Inflammatory macrophage treated with lipopolysaccharide for 1 hour (primary cell): ENCODE measurements at places on chromosomes 11 and 22.
A peak's percentile ranks its signal among the peaks of the same experiment; 100 is the strongest.

DNA sequence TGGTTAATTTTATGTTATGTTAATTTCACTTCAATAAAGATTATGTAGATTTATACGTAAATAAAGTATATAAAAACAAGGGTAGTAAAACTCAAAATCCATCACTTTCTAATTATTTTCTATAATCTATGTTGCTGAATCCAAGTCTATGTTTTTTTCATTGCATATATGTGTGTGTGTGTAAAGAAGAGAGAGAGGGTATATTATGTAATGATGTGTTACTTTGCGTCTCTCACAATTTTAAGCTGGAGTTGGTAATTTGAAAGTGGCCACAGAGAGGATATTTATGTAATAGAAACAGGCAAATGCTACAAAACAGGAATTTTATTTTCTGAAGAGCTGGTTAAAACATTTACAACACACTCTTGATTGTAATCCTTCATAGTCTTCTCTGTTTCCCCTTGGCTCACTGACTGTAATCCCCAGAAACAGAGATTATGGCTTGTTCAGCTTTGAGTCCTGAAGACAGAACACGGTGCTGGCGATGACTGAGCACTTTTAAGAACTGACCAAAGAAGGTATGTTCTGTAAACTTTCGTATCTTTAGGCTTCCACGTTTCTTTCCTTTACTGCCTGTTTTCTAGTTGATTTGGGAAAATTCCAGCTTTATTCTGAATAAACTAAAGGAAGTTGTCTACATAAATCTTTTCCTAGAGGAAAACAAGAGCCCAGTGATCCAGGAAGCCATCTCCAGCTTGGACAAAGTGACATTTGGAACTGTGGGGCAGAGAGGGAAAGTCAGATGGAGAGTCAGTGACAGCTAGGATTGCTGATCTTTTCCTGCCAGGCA lies 43.6 kb downstream of the OR2AG2 start:
- no peak for DNase-seq

DNA sequence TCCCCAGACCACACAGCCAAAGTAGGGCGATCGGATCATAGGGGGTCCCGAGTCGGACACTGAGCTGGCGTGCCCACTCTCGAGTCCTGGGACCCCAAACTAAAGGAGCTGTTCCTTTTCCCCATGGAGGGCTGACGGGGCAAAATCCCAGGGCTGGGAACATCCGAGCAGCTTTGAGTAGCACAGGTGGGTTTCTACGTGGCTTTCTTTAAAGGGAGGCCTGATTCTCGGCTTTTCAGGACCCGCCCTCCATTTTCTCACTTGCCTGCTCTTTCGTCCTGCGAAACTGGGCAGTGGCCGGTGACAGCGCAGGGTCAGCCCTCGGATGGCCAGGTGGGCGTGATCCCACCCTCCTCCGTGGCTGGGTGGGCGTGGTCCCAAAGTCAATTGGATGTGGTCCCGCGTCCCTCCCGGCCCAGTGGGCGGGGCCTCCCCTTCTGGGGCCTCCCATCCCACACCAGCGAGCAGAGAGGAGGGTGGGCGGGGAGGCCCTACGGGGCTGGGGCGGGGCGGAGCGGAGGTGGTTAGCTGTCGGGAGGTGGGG lies 17.5 kb upstream of the TXNRD2 start:
- DNase-seq = peak; percentile 43

DNA sequence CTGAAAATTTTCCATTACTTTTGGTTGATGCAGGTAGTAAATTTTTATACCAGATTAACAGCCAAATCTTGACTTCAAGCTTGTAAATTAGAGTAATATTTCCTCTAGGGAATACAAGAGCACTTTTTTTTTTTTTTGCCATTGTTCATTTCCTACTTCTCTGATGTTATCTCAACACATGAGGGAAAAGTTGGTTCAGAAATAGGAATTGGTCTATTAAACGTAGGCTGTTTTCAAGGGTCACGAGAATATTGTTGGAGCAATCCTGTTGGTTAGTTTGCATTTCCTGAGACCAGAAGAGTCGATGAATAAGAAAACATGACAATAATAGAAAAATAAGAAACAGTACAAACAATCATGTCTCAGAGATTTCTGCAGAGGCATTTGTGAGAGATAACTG lies 453.9 kb upstream of the CCDC179 start:
- no peak for DNase-seq

- DNase-seq = no peak
Observed at GRCh38 chr11:9717040-9717357, 53.1 kb downstream of the SWAP70 start.

DNA sequence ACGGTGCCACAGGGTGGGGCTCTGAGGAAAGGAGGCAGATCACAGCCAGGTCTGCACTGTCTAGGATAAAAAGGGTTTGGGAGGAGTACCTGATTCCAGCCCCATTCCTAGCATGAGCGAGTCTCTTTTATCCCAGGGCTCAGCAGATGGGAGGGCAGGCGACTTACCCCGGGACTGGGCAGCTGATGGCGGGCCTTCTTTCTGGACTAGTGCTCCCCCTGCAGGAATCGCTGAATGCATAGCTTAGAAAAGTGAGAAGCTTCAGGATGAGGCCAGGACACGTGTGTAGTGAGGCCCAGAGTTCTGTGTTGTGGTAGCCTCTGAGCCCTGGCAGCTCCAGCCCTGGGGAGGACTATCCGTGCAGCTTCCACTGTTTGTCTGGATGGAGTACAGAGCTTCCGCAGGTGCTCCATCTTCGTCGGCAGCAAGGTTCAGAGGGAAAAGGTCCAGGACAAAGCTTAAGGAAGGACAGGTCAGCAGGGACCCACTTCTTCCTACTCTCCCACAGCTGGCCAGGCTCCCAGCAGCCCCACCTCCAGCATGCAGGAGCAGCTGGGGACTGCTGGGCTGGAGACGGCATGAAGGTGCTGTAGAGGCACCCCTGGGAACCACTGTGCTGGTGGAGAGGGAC lies 30.4 kb downstream of the COMMD9 start:
- peak; percentile 65 for DNase-seq

- peak; percentile 24 for DNase-seq
Observed at GRCh38 chr22:37848587-37849088, 581 bp upstream of the EIF3L start.

GRCh38 chr11:96084610-96085318 lies 160.9 kb upstream of the MTMR2 start:
- DNase-seq = no peak

DNA sequence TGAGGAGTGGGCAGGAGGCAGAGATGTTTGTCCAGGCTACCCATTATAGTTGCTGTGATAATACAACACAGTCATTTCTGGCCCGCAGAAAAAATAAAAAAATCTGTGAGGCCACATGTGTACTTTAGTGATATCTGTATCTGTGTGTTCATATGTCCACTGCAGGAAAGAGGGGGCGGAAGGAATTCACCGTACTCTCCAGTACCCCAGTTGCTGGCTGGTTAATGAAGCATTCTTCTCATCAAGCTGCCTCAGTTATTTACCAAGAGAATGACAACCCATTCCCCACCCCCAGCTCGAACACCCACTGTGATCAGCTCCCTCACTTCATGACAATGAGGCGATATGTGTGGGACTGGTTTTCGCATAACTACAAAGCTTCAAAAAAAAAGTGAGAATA lies 309.3 kb downstream of the SOX6 start:
- DNase-seq = no peak

- no peak for DNase-seq
Observed at GRCh38 chr11:47186076-47186699, at the start of gene PACSIN3. TSS of gene PACSIN3 (minus strand) at chr11:47186434. CDS start at chr11:47182727, 3,707 bp downstream.

DNA sequence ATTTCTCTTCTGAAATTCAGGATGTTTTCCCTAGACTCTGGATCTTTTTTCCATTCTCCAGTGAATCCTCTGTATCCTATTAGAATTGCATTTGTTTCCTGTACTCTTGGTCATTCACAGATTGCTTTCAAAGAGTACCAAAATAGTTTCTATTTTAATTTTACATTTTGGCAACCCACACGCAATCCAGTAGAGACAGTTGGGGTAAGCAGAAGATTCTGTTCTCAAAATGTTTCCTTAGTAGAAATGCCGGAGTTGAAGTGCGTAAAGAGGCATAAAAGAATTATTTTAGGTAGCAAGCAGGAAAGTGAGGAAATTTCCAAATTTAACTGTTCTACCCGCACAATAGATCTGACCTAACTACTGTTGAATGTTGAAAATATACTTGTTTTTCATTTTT lies 842.4 kb downstream of the LUZP2 start:
- no peak for DNase-seq

- DNase-seq = peak; percentile 30
Observed at GRCh38 chr11:3153291-3153861, 11.7 kb downstream of the OSBPL5 start.

DNA sequence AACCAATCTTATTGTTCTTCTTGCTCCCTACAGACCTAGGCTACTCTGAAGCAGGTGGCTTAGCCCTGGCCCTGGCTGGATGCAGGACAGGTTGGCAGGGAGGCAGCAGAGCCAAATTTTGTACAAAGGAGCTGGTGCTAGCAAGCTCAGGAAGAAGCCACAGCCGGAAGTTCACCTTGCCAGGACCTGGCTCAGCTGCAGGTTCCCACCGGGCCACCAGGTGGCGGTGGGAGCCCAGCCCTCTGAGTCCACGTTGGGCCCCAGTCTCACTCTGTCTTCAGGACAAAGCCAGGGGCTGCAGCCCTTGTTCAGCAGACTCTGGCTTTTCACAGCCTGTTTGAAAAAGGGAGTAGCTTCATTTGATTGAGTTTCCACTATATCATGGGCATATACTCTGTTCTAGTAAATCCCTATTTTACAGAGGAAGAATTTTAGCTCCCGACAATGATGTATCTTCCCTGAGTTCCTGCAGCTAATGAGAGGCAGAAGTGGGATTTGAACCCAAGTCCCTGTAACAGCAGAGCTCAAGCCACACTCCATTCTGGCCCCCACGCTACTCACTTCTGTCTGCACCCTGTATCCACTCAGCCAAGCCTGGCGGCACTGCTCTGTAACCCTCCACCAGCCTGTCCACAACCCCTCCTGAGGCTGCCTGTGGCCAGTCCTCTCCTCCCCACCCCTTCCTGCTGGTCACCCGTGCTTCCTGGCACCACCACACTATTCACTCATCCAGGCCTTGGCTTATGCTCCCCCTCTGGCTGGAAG lies 3.3 kb downstream of the TKFC start:
- peak; percentile 80 for DNase-seq

- DNase-seq = no peak
Observed at GRCh38 chr11:124874571-124875255, 9.5 kb downstream of the ROBO3 start.

DNA sequence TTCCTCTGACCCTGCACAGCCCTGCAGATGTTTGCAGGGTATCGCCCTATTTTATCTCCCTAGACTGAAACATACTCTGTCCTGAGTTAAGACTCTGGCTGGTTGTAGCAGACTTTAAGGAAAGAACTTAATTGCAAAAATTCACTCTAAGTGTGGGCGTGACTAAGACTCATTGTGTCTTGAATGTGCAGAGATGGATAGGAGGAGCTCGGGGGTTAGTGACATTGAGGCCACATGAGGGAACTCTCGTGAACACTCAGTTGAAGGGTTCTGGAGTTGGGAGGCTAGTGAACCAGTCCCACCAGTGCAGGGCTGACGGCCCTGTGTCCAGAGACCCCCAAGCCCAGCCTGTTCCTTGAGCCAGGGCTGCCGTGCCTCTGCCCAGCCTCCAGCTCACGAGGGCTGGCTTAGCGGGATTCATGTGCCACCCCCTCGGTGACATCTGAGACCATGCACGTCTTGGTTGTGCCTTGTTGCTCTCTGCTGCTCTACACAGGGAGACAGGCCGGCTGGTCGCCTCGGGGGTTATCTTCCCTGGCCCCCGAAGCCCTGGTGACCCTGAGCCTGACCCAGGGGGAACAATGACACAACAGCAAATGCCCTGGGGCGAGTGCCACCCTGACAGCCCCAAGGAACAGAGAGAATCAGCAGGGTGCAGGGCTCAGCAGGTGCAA lies 11.4 kb upstream of the TBX1 start:
- no peak for DNase-seq

DNA sequence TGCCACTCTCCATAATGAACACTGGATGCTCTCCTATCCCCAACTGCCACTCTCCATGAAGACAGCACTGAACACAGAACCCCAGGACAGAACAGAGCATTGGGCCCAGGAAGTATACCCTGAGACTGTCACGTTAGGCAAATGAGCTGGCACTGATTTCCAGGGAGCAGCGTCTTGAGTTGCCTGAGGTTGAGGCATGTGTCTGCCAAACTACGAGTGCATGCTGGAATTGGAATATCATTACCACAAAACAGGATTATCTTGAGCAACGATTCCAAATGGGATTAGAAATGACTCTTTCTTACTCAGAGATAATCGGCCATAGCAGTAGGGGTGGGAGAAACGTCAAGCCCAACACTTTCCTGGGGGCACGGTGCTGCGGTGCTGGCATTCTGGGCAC lies 39.9 kb downstream of the CLPB start:
- DNase-seq = no peak

DNA sequence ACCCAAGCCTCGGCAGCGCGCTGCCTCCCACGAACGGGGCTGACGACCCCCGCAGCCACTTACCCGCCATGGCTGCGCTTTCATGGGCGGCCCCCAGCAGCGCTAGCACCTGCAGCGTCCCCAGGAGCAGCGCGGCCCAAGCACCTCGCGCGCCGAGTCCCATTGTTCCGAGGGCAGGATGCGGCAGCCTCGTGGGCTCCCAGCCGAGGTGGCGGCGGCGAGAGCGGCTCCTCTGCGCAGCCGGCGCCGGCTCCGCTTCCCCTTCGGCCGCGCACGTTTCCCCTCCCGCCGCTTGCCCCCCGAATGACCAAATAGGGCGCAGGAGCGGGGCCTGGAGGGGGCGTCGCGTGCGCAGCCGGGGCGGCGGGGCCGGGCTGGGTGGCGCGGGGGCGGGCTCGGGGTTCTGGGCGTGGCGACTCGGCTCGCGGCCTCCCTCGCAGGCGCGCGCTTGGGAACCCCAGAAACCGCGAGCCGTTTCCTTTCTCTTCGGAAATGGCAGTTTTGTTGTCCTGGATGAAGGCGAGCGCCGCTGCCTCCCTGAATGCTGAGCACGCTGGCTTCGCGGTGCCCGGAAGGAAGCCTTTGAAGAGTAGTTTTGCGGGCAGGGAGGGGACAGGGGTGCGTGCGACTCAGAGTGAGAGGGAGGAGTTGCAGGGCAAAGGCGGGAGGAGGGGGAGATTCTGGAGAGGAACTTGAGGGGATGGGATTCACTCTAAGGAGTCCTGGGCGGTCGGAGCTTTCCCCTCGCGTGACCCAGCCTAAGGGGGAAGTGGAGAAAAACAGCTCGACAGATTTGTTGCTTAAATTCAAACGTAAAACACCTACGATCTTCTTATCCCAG lies at the start of gene TMEM123:
Gene TMEM123, minus strand, starts transcription at position 305 of the 841 bp plus-strand sequence. Its CDS starts 142 bp downstream, at position 163.
- peak; percentile 83 for DNase-seq

GRCh38 chr22:45528046-45528445 lies 25.4 kb downstream of the FBLN1 start:
- DNase-seq = no peak

GRCh38 chr11:61978703-61979661 lies 11.5 kb upstream of the FTH1 start:
- no peak for DNase-seq

- DNase-seq = peak; percentile 82
Observed at GRCh38 chr11:67463680-67464410, 5.2 kb downstream of the TMEM134 start.

DNA sequence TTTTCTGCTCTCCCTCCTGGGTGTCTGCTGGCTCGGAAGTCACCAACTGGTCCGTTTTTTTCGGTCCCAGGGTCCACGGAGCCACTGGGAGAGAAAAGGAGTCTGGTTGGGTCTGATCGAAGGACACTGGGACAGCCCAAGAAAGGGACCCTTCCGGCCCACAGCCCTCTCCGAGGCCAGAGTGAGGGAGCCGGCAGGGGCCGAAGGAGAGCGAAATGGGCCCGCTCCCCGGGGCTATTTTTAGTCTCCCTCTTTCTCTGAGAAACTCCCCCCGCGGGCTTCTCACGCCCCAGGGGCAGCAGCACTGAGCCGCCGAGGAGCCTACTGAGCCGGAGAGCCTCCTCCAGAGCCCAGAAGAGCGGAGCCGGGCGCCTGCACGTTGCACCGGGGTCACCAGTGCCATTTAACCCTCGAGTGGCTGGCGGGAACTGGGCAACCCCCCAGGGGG lies 1.9 kb downstream of the ESAM start:
- DNase-seq = no peak

- DNase-seq = no peak
Observed at GRCh38 chr11:35501776-35502175, 23.6 kb downstream of the PAMR1 start.
